Testis (tissue), 5 donors: ENCODE measurements at places on chromosomes 6 and 20. TPM values are rescaled to one million over a fixed set of nuclear protein-coding genes. Genes with fewer than 3 reads are reported as not detected.
A peak's percentile ranks its signal among the peaks of the same experiment; 100 is the strongest.

- peaks cover 10% of the 10 kb centered on the region for H3K4me1 ChIP-seq
- no peak overlapping the region for H3K4me3 ChIP-seq
- H3K36me3 ChIP-seq, result no peaks in the 10 kb centered on the region
- DNase-seq, result peak; percentile 77
- no peaks in the 10 kb centered on the region for H3K27me3 ChIP-seq
Observed at GRCh38 chr20:57417830-57418780, 26.9 kb downstream of the RBM38 start.

- no peak for DNase-seq
- no peak overlapping the region for H3K27ac ChIP-seq
- H3K4me3 ChIP-seq, result no peak overlapping the region
- no peaks in the 10 kb centered on the region for H3K36me3 ChIP-seq
Observed at GRCh38 chr20:56808732-56809131, 179.6 kb downstream of the TFAP2C start.

- H3K27ac ChIP-seq, result no peak overlapping the region
- no peaks in the 10 kb centered on the region for H3K36me3 ChIP-seq
- DNase-seq, result no peak
- no peaks in the 10 kb centered on the region for H3K4me1 ChIP-seq
- no peaks in the 10 kb centered on the region for H3K27me3 ChIP-seq
Observed at GRCh38 chr6:170189236-170189635, 101.6 kb downstream of the DLL1 start.

DNA sequence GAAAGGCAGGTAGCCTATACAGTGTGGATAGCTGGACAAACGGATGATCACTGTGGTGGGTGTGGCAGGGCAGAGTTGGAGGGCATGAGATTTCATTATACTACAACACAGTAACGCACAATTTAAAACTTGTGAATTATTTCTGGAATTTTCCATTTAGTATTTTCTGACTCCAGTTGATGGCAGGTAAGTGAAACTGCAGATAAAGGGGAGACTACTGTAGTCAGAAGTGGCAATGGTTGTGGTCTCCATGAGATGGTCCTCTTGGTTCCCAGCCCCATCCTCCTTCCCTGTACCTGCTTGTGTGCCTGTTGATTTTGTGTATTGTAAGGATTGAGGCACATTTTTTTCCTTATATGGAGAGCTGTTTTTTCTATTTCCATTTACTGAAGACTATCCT, 22.5 kb upstream of the SCAF8 start:
- no peak for DNase-seq
- no peaks in the 10 kb centered on the region for H3K36me3 ChIP-seq
- no peak overlapping the region for H3K27ac ChIP-seq
- no peaks in the 10 kb centered on the region for H3K27me3 ChIP-seq
- H3K4me1 ChIP-seq, result peaks cover 4% of the 10 kb centered on the region
- H3K4me3 ChIP-seq, result no peak overlapping the region

DNA sequence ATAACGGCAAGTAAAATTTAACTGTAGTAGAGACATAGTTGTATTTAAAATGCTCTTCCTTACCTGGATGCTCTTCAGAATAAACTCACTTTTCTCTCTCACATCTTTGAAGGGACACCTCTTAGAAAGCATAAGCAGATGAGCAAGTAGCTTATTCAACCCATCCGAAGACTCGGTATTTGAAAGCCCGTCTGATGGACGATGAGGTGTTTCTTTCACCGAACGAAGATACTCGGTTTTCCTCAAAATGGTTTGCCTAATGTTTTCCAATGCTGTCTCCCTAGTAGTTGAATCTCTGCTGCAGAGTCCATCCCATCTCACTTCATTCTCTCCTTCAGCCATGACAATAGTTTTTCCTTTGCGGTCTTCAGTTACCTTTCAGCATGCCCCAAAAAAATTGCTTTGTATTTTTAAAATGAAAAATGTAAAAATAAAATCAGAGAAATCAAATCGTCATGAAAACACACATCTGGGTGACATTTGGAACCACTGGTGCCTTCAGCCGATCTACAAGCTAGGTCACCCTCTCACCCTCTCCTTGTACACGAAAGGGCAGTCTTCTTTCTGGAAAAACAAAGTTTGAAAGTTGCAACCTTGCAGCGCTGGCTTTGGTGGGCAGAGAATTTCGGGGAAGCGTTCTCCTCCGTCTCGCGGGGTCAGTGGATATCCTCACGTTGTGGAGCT, 772 bp downstream of the SESN1 start:
- H3K4me3 ChIP-seq, result peak overlapping the region; percentile 89
- peak overlapping the region; percentile 98 for H3K27ac ChIP-seq
- H3K4me1 ChIP-seq, result peaks cover 34% of the 10 kb centered on the region

DNA sequence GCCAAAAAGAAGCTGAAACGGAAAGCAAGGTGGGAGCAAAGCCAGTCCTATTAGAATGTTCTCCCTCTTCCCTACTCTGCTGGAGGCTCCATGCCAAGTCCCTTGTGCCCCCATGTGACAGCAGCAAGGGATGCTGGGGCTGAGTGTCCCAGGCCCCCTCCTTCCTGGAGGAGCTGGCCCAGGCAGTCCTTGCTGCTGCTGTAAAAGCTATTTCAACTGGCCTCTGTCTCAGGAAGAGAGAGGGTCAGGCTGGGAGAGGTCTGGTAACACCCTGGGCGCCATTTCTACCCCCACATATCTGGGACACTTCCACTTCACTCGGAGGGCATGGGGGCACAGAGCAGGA, 25.0 kb downstream of the TTBK1 start:
- H3K36me3 ChIP-seq, result no peaks in the 10 kb centered on the region
- peaks cover 22% of the 10 kb centered on the region for H3K4me1 ChIP-seq
- peak; percentile 75 for DNase-seq
- no peak overlapping the region for H3K27ac ChIP-seq
- H3K4me3 ChIP-seq, result no peak overlapping the region

DNA sequence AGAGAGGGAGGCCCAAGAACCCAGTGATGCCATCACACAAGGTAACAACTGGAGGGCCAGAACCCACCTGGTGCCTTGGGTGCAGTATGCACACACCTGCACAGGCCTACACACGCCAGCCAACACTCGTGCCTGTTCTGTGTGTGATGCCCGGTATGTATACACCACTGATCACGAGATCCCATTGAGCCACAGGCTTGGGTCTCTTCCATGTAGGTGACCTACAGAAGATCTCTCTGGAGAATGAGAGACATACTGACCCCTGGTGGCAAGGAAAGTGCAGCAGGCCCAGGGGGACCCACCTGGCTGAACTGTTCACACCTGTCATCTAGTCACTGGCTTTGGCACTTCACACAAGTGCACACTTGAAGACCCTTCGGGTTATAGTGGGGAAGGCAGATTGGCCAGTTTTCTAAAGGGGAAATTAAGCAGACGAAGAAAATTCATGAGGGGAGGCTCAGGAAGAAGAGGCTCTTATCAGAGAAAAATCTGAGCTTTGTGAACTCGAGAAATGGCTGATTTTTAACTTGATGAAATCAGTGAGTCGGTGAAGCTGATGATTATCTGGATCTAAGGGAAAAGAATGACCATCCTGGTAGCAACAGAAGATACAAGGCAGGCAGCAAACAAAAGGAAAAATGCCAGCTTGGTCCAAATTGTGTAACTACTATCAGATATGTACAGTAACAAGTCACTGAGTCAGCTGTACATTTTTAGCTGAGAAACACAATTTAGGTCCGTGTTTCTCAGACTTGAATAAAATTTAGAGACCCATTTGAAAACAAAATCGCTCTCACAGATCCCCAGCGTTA, 69.1 kb upstream of the PBOV1 start:
- no peak overlapping the region for H3K27ac ChIP-seq
- no peaks in the 10 kb centered on the region for H3K27me3 ChIP-seq
- DNase-seq, result peak; percentile 38
- no peaks in the 10 kb centered on the region for H3K4me1 ChIP-seq
- H3K36me3 ChIP-seq, result no peaks in the 10 kb centered on the region
- H3K4me3 ChIP-seq, result no peak overlapping the region

DNA sequence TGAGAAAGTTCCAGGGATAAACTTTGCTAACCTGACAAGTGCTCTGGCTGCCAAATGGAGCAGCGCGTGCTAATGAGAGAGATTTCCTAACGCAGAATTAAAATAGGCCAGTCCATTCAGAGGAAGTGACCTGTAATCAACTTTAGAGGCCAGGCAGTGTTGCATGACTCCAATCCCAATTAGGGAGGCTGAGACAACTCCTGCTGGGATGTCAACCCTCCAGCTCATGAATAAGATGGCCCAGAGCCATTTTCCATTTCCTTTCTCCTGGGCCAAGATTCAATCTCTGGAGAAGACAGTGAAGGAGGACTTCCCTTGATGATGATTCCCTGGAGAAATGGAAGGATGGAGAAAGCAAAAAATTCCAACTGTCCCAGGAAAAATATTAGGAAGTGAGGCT, 241.5 kb upstream of the RNF24 start:
- H3K36me3 ChIP-seq, result no peaks in the 10 kb centered on the region
- H3K27me3 ChIP-seq, result no peaks in the 10 kb centered on the region
- no peak overlapping the region for H3K4me3 ChIP-seq
- no peak overlapping the region for H3K27ac ChIP-seq
- no peak for DNase-seq

Gene PM20D2
- total RNA-seq, result 6.9 TPM

GRCh38 chr6:2441601-2442475, 196.4 kb upstream of the GMDS start:
- no peak for DNase-seq
- no peak overlapping the region for H3K27ac ChIP-seq
- H3K4me1 ChIP-seq, result no peaks in the 10 kb centered on the region
- no peaks in the 10 kb centered on the region for H3K36me3 ChIP-seq
- no peak overlapping the region for H3K4me3 ChIP-seq
- no peaks in the 10 kb centered on the region for H3K27me3 ChIP-seq

- H3K27ac ChIP-seq, result no peak overlapping the region
- DNase-seq, result no peak
- H3K36me3 ChIP-seq, result no peaks in the 10 kb centered on the region
- H3K27me3 ChIP-seq, result no peaks in the 10 kb centered on the region
- no peak overlapping the region for H3K4me3 ChIP-seq
Observed at GRCh38 chr6:16329233-16329632, 90.8 kb downstream of the GMPR start.

Gene ANGPT4
- total RNA-seq, result 0.56 TPM

Gene MUC21
- total RNA-seq, result not detected

GRCh38 chr6:38570750-38571149, 69.0 kb downstream of the BTBD9 start:
- no peaks in the 10 kb centered on the region for H3K4me1 ChIP-seq
- no peak overlapping the region for H3K27ac ChIP-seq
- no peak overlapping the region for H3K4me3 ChIP-seq
- H3K27me3 ChIP-seq, result no peaks in the 10 kb centered on the region
- DNase-seq, result no peak
- no peaks in the 10 kb centered on the region for H3K36me3 ChIP-seq

Gene SMIM26
- total RNA-seq, result 98.0 TPM

DNA sequence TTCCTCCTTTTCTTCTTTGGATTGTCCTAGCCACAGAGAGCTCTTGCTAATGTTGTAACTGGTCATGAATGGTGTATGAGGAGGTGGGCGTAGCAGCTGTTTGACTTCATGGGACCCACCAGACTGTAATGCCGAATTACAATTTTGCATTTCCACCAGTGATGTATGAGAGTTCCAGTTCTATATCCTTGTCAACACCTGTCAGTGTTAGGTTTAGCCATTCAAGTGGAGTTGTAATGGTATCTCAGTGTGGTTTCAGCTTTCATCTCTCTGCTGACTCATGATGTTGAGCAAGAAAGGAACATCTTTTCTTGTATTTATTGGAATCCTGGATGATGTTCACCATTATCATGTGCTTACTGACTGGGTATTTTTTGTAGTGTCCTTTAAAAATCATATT, 5.1 kb downstream of the IGF2R start:
- peaks cover 23% of the 10 kb centered on the region for H3K4me1 ChIP-seq
- no peaks in the 10 kb centered on the region for H3K36me3 ChIP-seq
- no peak for DNase-seq
- no peaks in the 10 kb centered on the region for H3K27me3 ChIP-seq
- no peak overlapping the region for H3K4me3 ChIP-seq

GRCh38 chr6:73511796-73512195, 9.0 kb downstream of the EEF1A1 start:
- H3K4me3 ChIP-seq, result no peak overlapping the region
- no peaks in the 10 kb centered on the region for H3K27me3 ChIP-seq
- H3K27ac ChIP-seq, result no peak overlapping the region
- no peak for DNase-seq
- H3K4me1 ChIP-seq, result peaks cover 18% of the 10 kb centered on the region
